ENCODE measurements at places on chromosomes 5 and 9. TPM values are rescaled to one million over a fixed set of nuclear protein-coding genes. Genes with fewer than 3 reads are reported as not detected.

Gene AP3B1
- 66.9 TPM for polyA plus RNA-seq

Gene MTX3
- 9.6 TPM for polyA plus RNA-seq

Gene GNAQ
- 63.8 TPM for polyA plus RNA-seq

Gene SLC6A19
- not detected for polyA plus RNA-seq

Gene SPINK7
- polyA plus RNA-seq, result not detected

- no peak for DNase-seq
These were observed 19.7 kb downstream of the EEIG1 start for GRCh38 chr9:127961155-127961490.

DNA sequence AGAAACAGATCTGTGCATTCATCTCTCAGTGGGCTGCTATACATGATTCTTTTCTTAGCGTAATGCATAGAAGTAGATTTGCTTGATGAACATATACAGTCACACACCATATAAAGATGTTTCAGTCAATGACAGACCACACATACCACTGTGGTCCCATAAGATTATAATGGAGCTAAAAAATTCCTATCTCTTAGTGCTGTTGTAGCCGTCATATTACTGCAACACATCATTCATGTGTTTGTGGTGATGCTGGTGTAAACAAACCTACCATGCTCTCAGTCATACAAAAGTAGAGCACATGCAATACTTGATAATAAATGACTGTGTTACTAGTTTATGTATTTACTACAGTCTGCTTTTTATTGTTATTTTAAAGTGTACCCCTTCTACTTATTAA, 214.3 kb downstream of the ARHGAP26 start:
- DNase-seq, result peak; percentile 17

GRCh38 chr5:76451031-76451701, 48.1 kb downstream of the IQGAP2 start:
- no peak for DNase-seq

All from fibroblast of lung (primary cell).